Non-pigmented ciliary epithelial cell (primary cell): ENCODE measurements at places on chromosomes 1 and 21.

GRCh38 chr1:36350659-36351226 lies 27.3 kb upstream of the EVA1B start:
- DNase-seq = no peak

DNA sequence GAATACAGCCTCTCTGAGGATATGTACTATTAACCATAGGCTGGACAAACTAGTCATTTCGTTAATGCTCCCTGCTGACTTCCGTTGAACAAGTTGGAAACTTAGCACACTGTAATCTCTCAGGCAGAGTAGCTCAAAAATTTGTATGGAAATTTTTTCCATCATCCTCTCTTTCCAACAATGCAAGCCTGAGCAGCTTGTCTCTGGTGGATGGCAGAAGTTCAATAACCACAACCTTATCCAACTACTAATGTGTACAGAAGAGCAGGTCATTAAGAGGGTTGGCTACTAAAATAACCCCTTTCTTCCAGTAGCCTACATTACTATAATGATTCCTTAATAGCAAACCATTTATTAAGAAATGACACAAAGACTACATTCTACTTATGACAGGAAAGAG lies 262.3 kb downstream of the NFIA start:
- no peak for DNase-seq

- DNase-seq = no peak
These were observed 14.8 kb upstream of the ZDHHC18 start for GRCh38 chr1:26811708-26812107.

- no peak for DNase-seq
These were observed 248.5 kb downstream of the USP25 start for GRCh38 chr21:15978215-15978738.

DNA sequence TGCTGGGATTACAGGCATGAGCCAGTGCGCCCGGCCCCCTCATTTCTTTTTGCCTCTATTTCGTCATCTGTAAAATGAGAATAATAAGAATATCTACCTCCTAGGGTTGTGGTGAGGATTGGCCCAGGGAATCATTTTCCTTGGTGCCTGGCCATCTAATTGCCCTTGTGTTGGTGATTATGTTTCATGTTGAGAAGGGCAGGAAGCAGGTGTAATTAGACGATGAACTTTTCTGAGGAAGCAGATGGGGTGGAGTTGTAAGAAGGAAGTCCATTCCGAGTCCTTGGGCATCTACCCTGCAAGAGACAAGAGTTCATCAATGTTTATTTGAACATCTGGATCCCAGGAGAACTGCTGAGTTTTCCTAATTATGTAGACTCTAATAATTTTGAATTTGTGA lies 38.7 kb upstream of the NEK2 start:
- no peak for DNase-seq

- DNase-seq = no peak
These were observed 2.1 kb downstream of the C1orf21 start for GRCh38 chr1:184388971-184389370.

DNA sequence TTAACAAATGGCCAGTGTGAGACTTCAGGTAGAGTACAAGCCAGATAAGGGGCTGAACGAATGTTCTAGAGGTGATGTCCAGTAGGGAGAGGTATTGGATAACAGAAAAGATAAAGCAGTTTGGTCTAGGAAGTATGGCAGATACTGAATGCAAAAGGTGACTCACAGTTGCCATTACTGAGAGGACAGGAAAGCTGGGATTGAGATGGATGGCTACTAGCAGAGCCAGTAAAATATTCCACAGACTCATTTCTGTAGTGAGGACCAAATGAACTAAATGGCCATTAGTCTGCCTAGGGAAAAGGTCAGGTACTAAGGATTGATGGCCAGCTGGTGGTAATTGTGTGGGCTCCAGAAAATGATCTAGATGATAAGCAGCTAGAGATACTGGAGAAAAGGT lies 11.5 kb downstream of the MACO1 start:
- DNase-seq = no peak

DNA sequence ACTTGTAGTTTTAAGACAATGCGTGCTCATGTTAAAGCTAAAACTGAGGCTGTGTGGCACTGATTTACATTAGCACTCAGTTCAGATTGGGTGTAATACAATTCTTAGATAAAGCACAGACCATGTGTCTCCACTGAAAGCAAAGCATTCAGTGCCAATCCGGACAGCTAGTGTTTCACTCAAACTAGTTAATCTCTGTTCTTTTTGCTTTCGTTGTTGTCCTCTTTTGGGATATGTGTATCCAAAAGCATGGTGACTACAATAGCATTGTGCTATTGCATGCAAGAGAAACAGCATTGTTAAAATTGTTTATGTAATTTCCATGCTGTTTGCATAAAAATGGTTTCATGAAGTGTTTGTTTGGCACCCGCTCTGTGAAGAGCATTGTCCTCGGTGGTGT lies 54.6 kb downstream of the F3 start:
- no peak for DNase-seq

DNA sequence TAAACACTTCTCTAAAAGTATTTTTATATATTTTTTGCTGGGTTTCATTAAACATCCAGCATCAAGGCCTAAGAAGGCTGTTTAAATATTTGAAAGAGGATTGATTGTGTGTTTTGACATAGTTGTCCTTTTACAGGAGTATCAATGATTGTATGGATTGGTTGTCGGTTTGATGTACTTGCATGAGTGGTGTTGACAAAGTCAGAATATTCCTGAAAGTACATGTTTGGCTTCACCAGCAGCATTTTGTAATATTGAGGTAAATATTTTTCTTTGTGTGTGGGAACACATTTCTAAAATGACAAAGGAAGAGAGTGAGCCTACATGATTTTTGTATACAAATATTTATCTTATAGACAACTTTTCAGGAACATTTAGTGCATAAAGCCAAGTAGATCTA lies 269.7 kb downstream of the PTBP2 start:
- no peak for DNase-seq

- no peak for DNase-seq
These were observed 99.2 kb upstream of the IFFO2 start for GRCh38 chr1:19055701-19056100.

DNA sequence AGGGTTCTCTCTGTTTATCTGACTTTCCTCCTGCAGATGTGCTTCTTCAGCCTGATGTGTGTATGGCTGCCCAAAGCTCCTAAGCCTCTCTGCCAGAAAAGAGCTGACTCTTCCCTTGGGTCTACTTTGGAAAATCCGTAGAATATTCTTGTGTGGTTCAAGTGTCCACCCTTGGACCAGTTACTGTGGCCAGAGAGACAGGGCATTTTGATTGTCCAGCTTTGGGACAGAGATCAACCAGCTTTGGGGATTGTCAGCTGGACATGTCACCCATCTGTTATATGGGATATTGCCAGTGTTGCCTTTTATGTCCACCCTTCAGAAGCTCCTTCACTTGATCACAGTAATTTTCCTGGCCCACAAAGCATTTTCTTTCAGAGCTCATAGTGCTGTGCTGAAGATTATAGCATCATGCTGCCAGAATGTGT lies 126.2 kb upstream of the L1TD1 start:
- no peak for DNase-seq

GRCh38 chr1:81650776-81651175 lies 150.0 kb upstream of the ADGRL2 start:
- DNase-seq = no peak

- DNase-seq = no peak
These were observed 31.2 kb upstream of the CASZ1 start for GRCh38 chr1:10827377-10828333.

- DNase-seq = no peak
These were observed 92.6 kb upstream of the ACTRT2 start for GRCh38 chr1:2928366-2929325.

DNA sequence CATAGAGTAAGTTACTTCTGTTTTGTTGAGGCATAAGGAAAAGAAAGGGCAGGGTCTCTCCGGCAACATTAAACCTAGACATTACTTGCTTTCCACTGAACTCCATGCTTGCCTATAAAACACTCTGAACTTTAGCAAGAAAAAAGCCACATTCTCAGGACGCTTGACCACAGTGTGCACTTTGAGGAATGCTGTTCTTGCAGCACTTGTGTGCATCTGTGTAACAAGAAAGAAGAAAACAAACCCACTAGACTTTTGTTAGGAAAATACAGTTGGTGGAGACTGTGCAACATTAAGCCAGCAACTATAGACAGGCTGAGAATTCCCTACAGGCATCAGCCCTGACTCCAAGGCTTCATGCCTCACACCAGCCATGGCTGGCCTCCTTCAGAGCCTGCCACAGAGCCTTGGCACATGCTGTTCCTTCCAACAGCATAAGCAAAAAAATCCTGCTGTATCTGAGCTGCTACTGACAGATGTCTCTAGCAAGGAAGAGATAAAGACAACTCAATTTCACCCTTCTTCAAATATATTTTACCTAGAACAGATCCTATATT lies 5.8 kb downstream of the PDZK1 start:
- no peak for DNase-seq

DNA sequence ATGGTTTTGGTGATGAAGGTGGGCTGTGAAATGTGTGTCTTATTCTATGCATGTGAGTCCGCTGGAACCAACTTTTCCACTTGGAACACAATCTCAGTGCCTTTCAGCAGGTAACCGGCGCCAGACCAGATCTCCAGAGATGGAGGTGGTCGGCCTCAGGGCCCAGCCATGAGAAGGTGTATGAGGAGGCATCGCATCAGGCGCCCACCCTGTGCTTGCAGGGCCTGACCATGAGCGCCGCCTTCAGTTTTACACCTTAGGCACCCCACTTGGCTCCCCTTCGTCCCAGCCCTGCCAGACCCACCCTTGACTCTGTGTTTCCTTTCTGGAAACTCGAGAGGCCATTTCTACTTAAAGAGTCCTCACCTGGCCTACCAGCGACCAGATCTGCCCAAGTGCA lies 48.6 kb upstream of the ATF3 start:
- no peak for DNase-seq

DNA sequence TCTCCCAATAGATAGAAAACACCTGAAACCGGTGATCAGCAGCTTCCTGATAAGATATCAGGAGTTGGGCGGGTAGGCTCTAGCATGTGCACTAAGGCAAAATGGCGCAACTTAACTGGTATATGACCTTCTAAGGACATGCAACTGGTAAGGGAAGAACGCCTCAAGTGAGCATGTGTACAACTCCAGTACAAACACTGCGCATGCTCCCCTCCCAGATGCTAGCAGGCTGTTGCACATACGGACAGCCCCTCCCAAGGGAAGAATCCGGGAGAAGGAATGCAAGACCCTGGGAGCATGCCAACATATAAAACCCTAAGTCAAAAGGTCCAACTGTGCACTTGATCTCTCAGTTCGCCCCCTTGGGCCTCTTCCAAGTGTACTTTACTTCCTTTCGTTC lies 110.8 kb downstream of the TSEN15 start:
- DNase-seq = no peak

DNA sequence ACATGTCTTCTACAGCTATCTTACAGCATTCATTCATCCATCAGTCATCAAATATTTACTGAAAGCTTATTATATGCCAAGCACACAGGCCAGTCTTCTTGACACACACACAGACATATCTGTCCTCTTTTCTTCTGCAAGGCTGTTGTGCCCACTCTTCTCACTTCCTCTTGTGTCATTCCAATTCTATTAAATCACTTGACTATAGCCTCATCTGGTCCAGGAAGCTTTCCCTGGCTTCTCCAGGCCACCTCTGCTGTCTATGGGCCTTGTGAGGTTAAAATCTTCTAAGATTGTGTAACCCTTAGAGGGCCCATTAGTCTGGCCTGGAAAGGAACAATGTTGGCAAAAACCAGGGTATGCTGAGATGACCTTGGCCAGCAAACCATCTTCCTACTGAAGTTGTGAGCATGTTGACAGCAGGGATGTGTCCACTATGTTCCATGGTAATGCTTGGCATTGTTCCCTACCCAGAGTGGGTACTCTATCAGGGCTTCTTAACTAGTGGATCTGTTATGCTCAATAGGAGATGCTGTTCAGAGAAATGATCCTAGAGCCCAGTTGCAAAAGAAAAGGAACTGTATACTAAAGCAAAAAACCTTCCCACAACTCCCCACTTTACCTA lies 5.3 kb downstream of the TRAF3IP3 start:
- no peak for DNase-seq
